ENCODE measurements at places on chromosomes 3 and 15. TPM values are rescaled to one million over a fixed set of nuclear protein-coding genes. Genes with fewer than 3 reads are reported as not detected.

The TTC21A gene
- 2.2 TPM for total RNA-seq

The GOLGB1 gene
- total RNA-seq: 60.3 TPM

The NANOGP8 gene
- not detected for total RNA-seq

The CACNA1D gene
- total RNA-seq: 11.3 TPM

The MORC1 gene
- not detected for total RNA-seq

The DAPK2 gene
- total RNA-seq: 83.6 TPM

The CD200 gene
- total RNA-seq: 3.8 TPM

The DNASE1L3 gene
- 5.4 TPM for total RNA-seq

The SAMMSON gene
- total RNA-seq: not detected

The KCNAB1 gene
- total RNA-seq: 1.1 TPM

The MYRIP gene
- total RNA-seq: 7.1 TPM

The KIF7 gene
- total RNA-seq: 3.7 TPM

The LDHAL6B gene
- not detected for total RNA-seq

The CHRNB4 gene
- total RNA-seq: not detected

The ADCY5 gene
- 220 TPM for total RNA-seq

The ROPN1 gene
- total RNA-seq: 2.0 TPM

The ZNF860 gene
- total RNA-seq: 0.34 TPM

The PLA2G4D gene
- total RNA-seq: not detected

The ISLR gene
- total RNA-seq: 21.6 TPM

The SLC25A20 gene
- total RNA-seq: 48.2 TPM

The CSPG5 gene
- 0.85 TPM for total RNA-seq

The DAZL gene
- total RNA-seq: not detected

The GABRR3 gene
- not detected for total RNA-seq

The TMEM115 gene
- 32.6 TPM for total RNA-seq

The C3orf85 gene
- total RNA-seq: not detected

The NR2E3 gene
- not detected for total RNA-seq

The PROS1 gene
- 89.7 TPM for total RNA-seq

The TRIM42 gene
- not detected for total RNA-seq

The SOX14 gene
- not detected for total RNA-seq

The GABRA5 gene
- total RNA-seq: 1.8 TPM

The ZBED2 gene
- total RNA-seq: not detected

The TGM5 gene
- not detected for total RNA-seq

The LRRC34 gene
- 5.5 TPM for total RNA-seq

The TMEM207 gene
- total RNA-seq: not detected

The HEMK1 gene
- 14.0 TPM for total RNA-seq

The PAK6 gene
- total RNA-seq: 22.6 TPM
